ENCODE measurements at places on chromosomes 5 and 9.

GRCh38 chr9:615756-616155, 225.7 kb upstream of the DMRT1 start:
- DNase-seq: no peak

DNA sequence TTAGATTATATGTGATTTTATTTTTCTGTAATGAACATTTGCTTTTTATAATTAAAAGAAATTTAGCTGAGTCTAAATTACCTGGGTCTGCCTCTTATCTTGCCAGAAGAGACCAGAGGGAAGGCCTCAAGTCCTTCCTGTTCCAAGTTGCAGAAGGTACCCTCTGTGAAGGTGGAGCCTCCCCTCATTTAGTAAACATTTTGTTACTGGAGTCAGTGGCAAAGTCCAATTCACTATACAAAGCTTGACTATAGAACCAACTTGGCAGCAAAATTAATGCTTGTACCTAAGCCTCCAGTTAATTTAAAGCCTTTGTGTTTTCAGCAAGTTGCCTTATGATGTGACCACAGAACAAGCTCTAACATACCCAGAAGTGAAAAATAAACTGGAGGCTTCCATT, 42.8 kb upstream of the F2R start:
- DNase-seq: no peak

- no peak for DNase-seq
Observed at GRCh38 chr9:90100014-90100413, 495.2 kb downstream of the GADD45G start.

- no peak for DNase-seq
Observed at GRCh38 chr9:82367016-82367415, 378.4 kb downstream of the SPATA31D1 start.

DNA sequence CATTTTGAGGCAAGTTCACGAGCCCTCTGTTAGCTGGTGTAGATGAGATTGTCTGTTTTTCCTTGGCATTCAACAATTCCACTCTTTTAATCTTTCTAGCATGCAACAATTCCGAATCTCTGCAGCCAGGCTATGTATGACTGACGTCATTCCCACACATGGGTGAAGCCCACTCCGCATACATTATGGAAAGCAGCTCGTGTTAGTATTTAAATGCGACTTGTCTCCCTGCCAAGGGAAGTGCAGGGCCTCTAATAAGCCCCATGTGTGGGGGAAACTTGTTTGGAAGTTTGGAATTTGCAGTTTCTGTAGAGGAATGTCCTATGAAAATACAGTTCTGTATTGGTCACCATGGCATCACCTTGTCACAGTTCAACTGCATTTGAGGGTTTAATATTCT, 146.0 kb upstream of the FBXL7 start:
- DNase-seq: no peak

- no peak for DNase-seq
Observed at GRCh38 chr9:98821831-98822230, 14.4 kb downstream of the GALNT12 start.

DNA sequence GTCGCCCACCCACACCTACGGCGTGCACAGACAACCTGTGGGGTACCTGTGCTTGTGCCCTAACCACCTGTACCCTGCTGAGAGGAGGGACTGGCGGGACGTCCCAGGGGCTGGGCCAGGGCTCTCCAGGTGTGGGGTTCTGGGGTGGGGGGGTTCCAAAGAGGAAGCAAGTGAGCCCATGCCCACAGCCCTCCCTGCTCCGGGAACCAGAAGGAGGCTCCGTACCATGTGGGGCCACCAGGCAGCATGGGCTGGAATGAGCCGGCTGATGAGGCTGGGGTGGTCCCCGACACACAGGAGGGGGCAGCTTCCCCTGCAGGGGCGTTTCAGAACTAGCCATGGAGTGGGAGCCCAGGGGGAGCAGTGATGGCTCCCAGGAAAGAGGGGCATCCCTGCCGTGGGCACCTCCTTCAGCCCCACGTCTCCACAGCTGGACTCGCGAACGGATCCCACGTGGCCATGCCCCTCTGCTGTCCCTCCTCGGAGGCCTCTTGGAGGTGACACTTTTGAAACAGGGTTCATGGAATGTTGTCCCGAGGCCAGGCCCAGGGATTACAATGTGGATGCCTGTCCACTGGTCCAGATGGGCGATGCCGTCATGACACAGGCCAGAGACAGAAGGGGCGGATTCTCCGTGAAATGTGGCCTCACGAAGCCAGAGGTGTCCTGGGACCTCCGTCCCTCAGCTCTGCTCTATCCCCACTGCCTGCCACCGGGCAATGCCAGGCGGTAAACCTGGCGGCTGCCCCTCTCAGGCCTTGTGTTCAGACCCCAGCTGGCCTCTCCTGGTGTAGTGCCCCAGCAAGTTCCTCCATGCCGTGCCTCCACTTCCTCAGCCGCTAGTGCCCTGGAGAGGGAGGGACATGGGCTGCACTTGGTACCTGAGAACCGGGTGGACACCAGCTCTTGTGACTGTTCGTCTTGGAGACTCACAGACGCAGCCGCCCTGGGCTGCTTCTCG, 33.6 kb upstream of the IRX4 start:
- no peak for DNase-seq

GRCh38 chr5:175866377-175866907, 4.9 kb upstream of the CPLX2 start:
- no peak for DNase-seq

GRCh38 chr9:37157726-37158377, 37.5 kb downstream of the ZCCHC7 start:
- DNase-seq: no peak
